ENCODE measurements at places on chromosomes 3 and 15.

DNA sequence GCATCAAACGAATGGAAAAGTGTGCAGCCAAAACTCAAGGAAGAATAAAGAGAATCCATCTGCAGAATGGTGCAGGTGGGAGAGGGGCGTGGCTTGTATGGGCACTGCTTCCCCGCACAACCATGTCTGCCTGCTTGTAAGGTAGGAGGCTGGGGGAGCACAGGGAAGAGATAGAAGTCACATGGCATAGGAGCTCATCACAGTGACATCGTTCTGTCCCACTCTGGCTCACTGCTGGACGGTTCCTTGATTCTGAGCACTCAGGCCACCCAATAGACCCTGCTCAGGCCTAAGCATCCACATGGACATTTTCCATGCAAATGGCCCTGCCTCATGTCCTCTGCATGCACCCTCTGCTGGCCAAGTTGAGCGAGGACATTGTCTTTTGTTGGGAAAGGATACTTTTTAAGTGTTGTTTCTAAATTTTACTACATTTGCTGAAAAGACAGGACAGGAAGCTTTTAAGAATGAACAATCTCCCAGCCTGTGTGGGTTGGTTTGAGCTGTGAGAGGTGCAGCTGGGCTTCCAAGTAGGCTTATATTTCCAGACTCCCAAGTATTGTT lies 3.1 kb downstream of the MYLK start:
- peak; percentile 3 for DNase-seq

DNA sequence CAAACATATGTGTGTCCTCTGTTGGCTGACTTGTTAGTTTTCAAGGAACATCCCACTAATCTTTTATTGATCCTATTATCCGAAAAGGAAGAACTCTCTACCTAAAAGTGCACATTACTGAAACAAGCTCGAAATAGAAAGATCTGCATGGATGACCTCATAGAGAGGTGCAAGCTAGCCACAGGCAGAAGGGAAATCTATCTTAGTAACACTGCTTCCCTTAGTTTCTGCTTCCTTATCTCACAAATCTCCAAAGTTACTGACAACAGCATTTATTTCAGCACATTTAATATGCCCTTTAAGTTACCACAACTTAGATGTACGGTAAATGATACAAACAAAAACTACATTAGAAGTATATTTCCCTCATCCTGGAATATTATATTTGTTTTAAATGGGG lies 285.1 kb upstream of the CCDC54 start:
- DNase-seq: no peak

DNA sequence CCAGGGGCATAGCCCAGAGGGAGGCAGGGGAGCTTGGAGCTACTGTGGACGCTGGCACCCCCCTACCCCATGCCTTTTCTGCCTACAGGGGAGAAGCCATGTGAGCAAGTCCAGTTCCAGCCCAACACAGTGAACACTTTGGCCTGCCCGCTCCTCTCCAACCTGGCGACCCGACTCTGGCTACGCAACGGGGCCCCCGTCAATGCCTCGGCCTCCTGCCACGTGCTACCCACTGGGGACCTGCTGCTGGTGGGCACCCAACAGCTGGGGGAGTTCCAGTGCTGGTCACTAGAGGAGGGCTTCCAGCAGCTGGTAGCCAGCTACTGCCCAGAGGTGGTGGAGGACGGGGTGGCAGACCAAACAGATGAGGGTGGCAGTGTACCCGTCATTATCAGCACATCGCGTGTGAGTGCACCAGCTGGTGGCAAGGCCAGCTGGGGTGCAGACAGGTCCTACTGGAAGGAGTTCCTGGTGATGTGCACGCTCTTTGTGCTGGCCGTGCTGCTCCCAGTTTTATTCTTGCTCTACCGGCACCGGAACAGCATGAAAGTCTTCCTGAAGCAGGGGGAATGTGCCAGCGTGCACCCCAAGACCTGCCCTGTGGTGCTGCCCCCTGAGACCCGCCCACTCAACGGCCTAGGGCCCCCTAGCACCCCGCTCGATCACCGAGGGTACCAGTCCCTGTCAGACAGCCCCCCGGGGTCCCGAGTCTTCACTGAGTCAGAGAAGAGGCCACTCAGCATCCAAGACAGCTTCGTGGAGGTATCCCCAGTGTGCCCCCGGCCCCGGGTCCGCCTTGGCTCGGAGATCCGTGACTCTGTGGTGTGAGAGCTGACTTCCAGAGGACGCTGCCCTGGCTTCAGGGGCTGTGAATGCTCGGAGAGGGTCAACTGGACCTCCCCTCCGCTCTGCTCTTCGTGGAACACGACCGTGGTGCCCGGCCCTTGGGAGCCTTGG lies 5.6 kb downstream of the CIB1 start:
- DNase-seq: no peak

GRCh38 chr3:176296066-176296597 lies 901.1 kb downstream of the TBL1XR1 start:
- no peak for DNase-seq

- DNase-seq: no peak
Measured at GRCh38 chr15:80118956-80119355, 33.8 kb upstream of the FAH start.

DNA sequence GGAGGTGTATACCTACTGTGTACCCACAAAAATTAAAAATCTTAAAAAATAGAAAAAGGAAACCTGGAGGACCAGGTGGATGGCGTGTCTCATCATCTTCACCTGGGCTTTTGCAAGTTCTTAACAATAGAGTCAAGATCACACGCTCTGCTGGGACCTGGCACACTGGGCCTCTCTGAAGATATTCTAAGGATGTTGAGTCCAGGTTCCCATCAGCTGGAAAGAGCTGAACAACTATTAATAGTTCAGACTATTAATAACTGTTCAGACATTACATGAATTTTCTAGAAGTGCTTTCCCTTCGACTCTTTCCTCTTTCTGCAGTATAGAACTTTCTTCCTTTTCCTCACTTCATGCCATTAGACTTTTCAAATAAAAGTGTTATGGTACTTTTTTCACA lies 320.2 kb upstream of the IL12A start:
- DNase-seq: no peak

- DNase-seq: peak; percentile 75
Measured at GRCh38 chr3:119579366-119580066, at the start of gene ADPRH. ADPRH (plus strand) TSS chr3:119579492; CDS start chr3:119582170, 2,678 bp downstream.

GRCh38 chr3:107643038-107643883 lies 120.5 kb downstream of the BBX start:
- peak; percentile 6 for DNase-seq

DNA sequence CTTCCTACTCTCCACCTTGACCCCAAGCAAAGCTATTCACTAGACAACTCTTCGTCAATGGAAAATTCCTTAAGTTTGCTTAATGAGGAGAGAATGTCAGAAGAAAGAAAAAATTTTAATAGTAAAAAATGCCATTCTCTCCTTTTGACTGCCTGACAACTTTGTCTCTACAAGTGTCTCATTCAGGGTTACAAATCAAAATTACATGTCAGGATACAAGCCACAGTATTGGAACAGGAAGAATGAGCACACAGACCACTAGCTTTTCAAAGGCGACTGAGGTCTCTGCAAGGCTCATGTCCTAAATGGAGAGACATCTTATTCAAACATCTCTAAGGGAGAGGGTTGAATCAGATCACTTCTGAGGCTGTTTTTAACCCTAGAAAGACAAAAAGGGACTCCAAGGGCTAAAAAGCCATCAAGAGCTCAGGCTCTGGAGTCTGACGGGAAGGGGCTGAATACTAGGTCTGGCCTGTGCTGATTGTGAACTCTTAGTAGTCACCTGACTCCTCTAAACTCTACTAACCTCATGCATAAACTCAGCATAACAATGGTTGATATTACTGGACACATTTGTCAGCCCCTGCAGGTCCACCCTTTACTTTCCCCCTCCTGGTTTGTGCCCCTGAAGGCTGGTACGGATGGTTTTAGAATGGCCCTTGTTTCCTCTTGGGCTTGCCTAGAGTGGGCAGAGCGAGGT lies 12.8 kb upstream of the MEIS2 start:
- no peak for DNase-seq

DNA sequence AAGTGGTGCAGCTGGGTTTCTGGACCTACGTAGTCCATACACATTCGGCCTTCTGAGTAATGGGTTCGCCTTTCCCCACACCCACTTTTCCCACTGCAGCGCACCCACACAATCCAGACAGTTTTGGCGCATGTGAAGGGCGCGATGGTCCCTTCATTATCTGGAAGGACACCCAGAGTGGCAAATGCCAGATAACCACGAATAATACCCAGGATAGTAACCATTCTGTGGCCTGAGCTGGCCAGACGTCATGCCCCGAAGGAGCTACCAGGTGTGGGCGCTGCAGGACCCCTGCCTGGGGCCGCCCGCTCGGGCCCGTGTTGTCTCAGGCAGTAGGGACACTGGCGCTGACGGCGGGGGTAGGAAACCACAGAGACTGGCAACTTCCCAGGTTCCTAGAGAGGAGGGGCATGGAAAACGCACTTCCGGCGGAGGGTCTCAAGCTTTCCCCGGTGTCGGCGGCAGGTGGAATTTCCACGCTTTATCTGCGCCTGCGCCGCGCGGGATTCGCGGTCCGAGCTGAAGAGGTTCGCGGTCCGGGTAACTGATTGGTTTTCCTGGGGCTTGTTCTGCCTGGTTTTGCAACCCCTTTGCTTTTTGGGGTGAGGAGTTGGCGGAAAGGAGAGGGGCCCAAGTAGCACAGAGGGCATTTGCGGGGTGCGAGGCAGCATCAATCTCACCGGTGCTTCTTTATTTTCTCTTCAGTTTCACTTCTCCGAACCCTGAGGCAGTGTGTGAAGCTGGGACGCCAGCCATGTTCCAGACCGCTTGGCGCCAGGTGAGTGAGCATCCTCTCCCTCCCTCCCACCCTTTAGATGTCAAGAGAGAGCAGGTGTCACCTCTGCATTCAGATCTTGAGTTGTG lies at the start of gene ZNF620:
ZNF620 (plus strand) TSS at position 441 of the 864 bp plus-strand sequence; CDS start at position 755, 314 bp downstream.
- peak; percentile 74 for DNase-seq

DNA sequence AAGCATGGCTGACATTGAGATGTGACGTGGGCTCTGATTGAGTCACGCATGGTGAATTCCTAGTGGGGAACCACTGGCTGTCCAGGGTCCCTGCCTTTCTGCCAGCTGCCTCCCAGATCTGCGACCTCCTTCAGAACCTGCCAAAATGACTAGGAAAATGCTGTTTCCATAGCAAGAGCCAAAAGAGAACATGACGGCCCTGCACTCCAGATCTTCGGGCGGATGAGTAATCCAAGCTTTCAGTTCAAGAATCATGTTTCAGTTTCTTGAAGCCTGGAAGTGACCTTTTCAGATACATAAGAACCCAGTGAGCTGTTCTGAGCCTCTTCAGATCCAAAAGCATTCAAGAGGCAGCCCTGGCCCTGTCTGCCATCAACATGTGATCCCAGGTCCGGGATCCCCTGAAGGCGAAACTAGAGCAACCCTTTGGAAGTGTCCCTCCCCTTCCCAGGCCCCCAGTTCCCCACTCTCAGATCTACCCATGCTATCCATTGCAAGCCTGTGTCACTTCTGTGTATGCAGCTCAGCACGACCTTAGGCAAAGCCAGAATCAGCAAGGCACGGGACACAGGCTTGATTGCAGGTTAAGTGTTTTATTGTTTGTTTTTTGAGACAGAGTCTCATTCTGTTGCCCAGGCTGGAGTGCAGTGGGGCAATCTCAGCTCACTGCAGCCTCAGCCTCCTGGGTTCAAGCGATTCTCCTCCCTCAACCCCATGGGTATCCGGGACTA lies 19.7 kb downstream of the ANKRD63 start:
- no peak for DNase-seq

GRCh38 chr15:74337146-74337545 lies 30.3 kb downstream of the CYP11A1 start:
- no peak for DNase-seq

DNA sequence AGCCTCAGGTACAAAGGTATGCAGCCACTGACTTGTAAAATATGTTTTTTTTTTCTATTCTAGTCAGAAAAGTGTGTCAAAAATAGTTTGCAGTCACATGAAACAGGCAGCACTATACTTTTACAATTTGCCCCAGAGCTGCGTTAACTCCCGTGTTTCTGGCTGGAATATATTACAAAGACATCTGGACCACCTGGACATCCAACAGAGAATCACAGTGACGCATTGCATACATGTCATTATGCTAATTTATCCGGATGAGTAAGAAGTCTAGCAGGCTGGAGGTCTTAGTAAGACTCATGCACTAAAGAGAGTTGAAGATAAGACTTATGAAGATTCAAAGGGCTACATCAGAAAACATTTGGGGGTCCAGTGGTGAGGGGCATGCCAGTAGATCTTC lies 39.2 kb upstream of the STRIT1 start:
- DNase-seq: no peak

GRCh38 chr3:196596355-196596754 lies 27.9 kb downstream of the FBXO45 start:
- no peak for DNase-seq

DNA sequence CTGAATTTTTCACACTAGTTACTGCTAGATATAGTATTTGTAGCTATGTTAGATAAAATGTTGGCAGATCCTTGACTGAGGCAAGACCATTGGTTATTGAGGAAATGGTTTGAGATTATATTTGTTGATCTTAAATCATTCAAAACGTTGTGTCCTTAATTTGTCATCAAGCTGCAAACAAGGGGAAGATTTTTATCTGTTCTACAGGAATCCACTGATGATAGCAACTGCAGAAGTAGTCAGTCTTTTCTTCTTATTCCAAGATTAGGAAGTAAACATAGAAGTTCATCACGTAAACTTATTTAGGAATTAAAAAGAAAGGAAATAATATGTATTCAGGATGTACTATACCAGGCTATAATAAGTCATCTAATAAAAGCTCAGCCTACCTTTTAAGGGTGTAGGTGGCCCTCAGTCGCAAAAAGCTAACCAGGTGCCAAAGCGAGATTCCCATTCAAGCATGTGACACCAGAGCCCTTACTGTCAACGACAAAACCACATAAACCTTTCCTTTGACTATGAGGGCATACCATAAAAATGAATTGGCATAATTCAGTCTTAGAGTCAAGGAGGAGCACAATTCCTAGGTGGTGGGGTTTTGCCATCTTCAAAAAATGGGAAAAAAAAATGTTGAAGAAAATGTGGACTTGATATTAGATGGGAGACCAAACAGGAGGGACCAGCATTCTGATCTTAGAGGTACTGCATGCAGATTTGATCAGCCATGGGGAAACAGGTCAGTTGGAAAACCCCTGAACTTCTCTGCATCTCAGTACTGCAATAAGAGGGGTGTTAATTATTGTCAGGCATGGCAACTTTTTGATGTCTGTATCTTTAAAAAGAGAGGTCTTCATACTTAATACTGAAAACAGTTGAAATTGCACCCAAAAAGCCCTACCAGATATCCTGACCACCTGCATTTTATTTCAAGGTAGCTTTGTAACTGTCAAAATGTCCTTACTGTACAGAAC lies 212.5 kb upstream of the UBE2E1 start:
- no peak for DNase-seq

DNA sequence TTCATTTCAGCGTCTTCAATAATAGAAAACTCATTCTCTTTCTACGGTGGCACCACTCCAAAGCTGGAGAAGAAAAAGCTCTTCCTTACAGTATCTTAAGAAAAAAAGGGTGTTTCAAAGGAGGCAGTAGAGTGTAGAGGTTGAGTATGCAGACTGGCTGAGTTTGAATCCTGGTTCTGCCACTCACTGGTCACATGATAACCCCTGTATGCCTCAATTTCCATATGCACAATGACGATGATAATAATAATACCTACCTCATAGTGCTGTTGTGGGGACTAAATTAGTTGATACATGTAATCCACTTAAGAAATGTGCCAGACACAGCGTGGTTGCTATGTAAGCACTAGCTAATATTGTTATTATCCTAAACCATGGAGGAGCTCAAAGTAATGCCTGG lies 4.5 kb downstream of the ANP32A start:
- DNase-seq: peak; percentile 22

- DNase-seq: no peak
Measured at GRCh38 chr15:78766041-78766440, 45.2 kb downstream of the ADAMTS7 start.
